ENCODE measurements at places on chromosomes 2 and 18.

- no peak for DNase-seq
Measured at GRCh38 chr2:72745679-72746368, 80.0 kb downstream of the EXOC6B start.

DNA sequence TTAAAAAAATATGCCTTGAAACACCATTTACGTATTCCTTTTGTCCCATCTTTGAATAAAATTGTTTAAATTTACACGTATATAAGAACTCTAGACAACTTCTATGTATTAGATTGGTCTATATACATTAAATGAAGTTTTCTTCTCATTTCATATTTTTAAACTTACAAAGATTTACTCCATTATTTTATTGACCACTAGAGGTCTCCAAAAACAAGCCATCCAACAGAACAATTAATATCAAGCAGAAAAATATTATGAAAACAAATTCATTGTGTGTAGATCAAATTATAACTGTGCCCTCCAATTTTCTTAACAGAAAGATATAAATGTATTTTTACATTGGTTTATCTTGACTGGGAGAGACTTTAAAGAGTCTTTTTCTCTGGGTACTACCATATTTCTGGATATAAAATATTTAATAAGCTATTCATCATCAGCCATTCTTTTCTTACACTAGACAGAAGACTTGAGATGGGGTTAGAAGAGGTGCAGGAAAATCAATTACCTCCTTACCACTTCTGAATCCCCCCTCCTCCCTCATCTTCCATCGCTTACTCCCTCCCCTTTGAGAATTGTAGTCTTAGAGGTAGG lies 66.5 kb downstream of the DPP4 start:
- no peak for DNase-seq

DNA sequence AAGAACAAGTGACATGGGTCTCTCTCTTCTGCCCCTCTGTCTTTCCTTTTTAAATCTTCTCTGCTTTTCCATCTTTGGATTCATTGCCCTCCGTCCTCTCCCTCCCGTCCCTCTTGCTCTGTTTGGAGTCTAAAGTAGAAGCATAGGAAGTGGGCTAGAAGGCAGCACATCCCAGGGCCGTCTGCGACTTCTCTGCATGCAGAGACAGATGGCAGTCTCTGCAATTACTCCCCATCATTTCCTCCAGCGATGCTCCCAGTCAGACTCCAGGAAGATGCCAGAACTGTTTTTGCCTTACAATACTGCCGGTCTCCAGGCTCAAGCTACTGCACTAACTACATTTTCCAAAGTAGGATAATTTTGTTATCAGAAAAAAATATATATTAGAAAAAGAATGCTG lies 35.2 kb upstream of the LPIN2 start:
- no peak for DNase-seq

DNA sequence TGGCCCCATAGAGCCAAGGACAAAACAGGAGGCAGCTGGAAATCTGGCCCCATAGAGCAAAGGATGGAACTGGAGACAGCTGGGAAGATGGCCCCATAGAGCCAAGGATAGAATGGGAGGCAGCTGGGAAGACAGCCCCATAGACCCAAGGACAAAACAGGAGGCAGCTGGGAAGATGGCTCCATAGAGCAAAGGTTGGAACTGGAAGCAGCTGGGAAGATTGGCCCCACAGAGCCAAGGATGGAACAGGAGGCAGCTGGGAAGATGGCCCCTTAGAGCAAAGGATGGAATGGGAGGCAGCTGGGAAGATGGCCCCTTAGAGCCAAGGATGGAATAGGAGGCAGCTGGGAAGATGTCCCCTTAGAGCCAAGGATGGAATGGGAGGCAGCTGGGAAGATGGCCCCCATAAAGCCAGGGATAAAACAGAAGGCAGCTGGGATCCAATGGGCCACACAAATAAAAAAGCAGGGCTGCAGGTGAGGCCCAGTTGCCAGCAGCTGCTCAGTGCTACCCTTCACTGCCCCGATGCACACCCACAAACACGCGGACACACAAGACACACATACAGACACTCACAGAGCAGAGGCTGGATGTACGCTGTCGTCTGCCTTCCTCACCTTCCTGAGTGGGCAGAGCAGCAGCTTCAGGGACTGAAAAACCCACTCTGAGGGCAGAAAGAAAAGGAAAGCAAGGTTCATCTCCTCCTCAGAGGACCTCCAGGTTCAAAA lies 505.4 kb upstream of the MYT1L start:
- no peak for DNase-seq

DNA sequence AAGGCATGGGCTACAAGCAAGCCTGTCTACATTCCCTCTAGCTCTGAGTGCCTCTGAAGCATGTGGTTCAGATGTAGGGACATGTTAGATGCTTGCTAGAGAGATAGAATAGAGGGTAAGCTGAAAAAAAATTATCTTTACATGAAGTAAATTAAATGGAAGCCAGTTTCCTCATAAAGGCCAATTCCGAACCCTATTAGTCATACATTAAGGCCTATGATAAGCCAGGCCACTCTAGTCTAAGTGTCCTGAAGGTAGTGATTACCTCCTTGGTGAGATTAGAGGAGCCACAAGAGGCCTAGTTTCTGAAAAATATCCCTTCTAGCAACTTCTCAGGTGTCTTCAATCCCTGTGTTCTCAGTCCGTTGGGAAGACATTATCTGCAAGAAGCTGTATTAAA lies 72.4 kb upstream of the NPAS2 start:
- DNase-seq, result no peak

GRCh38 chr18:45861926-45862325 lies 36.5 kb downstream of the SIGLEC15 start:
- no peak for DNase-seq

All from activated CD8-positive, alpha-beta memory T cell treated with anti-CD3 and anti-CD28 coated beads for 4 hours (primary cell).